Left lung (tissue), 14 donors: ENCODE measurements at places on chromosomes 7 and 10. TPM values are rescaled to one million over a fixed set of nuclear protein-coding genes. Genes with fewer than 3 reads are reported as not detected.

GRCh38 chr10:77801474-77802161 is 124.9 kb downstream of the DLG5 start:
- no peak overlapping the region for H3K27ac ChIP-seq
- no peak overlapping the region for H3K4me3 ChIP-seq
- H3K36me3 ChIP-seq: no peaks in the 10 kb centered on the region
- H3K4me1 ChIP-seq: no peaks in the 10 kb centered on the region

- H3K4me1 ChIP-seq: peaks cover 3% of the 10 kb centered on the region
- no peaks in the 10 kb centered on the region for H3K27me3 ChIP-seq
- no peaks in the 10 kb centered on the region for H3K36me3 ChIP-seq
- peak overlapping the region; percentile 67 for H3K27ac ChIP-seq
- no peak overlapping the region for H3K4me3 ChIP-seq
These were observed 3.5 kb downstream of the ACTA2 start for GRCh38 chr10:88949051-88949450.

- H3K4me1 ChIP-seq: no peaks in the 10 kb centered on the region
- DNase-seq: no peak
- no peaks in the 10 kb centered on the region for H3K27me3 ChIP-seq
- H3K4me3 ChIP-seq: no peak overlapping the region
- no peaks in the 10 kb centered on the region for H3K36me3 ChIP-seq
These were observed 239.9 kb upstream of the ZMIZ1 start for GRCh38 chr10:78828647-78829539.

- no peaks in the 10 kb centered on the region for H3K27me3 ChIP-seq
- no peak overlapping the region for H3K27ac ChIP-seq
- DNase-seq: no peak
These were observed 19.6 kb upstream of the HECW1 start for GRCh38 chr7:43092819-43093218.

GRCh38 chr10:98673171-98673782 is 226.5 kb upstream of the HPS1 start:
- H3K4me1 ChIP-seq: no peaks in the 10 kb centered on the region
- H3K4me3 ChIP-seq: no peak overlapping the region
- no peak overlapping the region for H3K27ac ChIP-seq
- H3K27me3 ChIP-seq: no peaks in the 10 kb centered on the region

- peak overlapping the region; percentile 71 for H3K27ac ChIP-seq
- no peaks in the 10 kb centered on the region for H3K4me1 ChIP-seq
- no peak for DNase-seq
- no peaks in the 10 kb centered on the region for H3K36me3 ChIP-seq
These were observed 205.0 kb downstream of the DIP2C start for GRCh38 chr10:484441-484924.

OR13A1 gene
- total RNA-seq: not detected

SLC26A4 gene
- 1.7 TPM for total RNA-seq

GALNT17 gene
- total RNA-seq: 8.9 TPM

NUDT5 gene
- 56.8 TPM for total RNA-seq

MBL2 gene
- not detected for total RNA-seq
